Fibroblast of villous mesenchyme (primary cell): ENCODE measurements at places on chromosomes 1 and 21. TPM values are rescaled to one million over a fixed set of nuclear protein-coding genes. Genes with fewer than 3 reads are reported as not detected.

DNA sequence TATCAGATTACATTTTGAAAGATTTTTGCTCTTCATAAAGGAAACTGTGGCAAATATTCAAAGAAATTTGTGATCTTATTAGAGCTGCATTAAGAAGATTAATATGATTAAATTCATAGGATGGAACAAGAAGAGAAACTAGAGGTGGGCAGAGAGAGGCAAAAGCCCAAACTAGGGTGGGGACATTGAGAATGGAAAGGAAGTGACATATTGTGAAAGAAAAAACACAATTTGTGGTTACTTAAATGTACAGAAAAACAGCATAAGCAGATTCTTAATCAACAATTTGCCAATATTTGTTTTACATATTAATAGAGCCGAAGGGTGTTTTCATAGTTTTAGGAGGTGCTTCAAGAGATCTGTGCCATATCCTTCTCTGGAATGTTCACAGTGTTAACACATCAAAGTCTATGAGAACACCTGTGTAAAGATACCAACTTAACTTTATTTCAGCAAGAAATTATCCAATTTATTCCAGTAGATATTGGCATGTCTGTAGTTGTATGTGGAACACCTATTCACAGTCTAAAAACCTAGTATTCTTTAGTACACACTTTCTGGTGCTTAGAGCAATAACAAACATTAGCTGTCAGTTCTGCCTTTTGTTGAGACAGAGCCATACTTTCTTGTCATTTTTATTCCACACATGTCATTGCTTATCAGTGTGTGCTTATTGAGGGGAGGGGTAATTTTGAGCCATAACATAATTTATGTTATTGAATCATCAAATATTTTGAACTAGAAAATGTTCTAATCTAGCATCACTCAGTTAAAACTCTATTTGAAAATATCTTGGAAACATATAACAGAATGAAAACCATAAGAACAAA lies 401.5 kb downstream of the PTPRC start:
- DNase-seq: no peak

GRCh38 chr1:107273515-107273914 lies 132.7 kb downstream of the NTNG1 start:
- DNase-seq: no peak

The HTR6 gene
- total RNA-seq: not detected in 2 replicates

GRCh38 chr1:226443033-226443432 lies 35.1 kb upstream of the PARP1 start:
- DNase-seq: no peak

DNA sequence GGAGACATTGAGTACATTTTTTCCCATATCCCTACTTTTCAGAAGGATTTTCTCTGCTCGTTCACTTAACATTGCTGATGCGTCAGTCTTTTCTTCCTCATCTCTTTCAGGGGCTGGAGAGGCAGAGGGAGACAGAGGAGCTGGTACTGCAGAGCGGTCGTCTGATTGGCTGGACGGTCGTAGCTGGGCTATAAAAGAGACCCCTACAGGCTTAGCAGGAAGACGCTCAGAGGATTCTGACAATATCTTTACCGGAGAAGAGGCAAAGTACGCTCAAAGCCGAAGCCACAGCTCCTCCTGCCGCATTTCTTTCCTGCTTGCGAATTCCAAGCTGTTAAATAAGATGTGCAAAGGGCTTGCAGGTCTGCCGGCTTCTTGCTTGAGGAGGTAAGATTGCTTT lies at the start of gene RGS4:
TSS of gene RGS4 (plus strand) at position 220 of the 400 bp plus-strand sequence. CDS start at position 344, 124 bp downstream.
- peak; percentile 89 for DNase-seq

DNA sequence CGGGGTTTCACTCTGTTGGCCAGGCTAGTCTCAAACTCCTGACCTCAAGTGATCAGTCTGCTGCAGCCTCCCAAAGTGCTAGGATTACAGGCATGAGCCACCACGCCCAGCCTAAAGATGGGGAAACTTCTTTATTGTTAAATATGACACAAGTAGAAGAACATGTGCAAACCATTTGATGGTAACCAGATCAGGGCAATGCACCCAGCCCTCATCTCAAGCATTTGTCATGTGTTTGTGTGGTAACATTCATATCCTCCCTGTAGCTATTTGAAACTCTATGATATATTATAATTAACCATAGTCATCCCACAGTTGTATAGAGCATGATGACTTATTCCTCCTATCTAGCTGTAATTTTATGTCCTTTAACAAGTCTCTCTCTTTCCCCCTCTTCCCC lies 119.5 kb upstream of the TMPRSS2 start:
- peak; percentile 34 for DNase-seq

DNA sequence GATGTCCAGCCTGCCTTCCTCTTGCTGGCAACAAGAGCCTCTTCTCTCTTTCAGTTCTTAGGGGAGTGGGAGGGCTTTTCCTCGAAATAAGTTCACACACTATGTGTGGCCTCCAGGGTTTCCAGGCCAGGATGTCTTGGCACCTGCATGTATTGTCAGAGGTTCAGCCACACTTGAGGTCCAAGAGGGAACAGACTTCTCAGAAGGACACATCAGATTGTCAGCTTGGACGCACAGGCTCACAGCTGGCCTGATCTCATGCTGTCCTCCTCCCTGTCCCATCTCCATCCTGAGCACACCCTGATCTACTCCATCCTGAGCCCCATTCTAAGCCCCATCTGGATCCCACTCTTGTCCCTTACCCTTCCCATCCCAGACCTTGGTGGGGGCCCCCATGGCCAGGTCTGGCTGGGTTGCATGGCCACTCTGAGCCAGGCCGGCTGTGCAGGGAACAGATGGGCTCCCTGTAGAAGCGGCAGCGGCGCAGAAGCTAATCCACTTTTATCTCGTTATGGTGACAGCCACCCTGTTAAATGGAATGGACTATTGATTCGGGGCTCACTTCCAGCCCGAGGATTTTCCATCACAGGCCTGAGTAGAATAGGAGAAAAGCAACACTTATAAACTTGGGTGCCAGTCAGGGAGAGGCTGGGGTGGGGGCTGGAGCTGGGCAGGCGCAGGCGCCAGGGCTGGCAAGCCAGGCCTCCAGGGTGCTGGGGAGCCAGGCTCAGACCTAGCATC lies 85.1 kb upstream of the CSF3R start:
- DNase-seq: no peak
